ENCODE measurements at places on chromosomes 11 and 22. TPM values are rescaled to one million over a fixed set of nuclear protein-coding genes. Genes with fewer than 3 reads are reported as not detected.

CTSF gene
- 47.8 TPM for total RNA-seq

NRXN2 gene
- 1.7 TPM for total RNA-seq

- no peak for DNase-seq
Measured at GRCh38 chr22:32584650-32585049, 110.0 kb downstream of the FBXO7 start.

- DNase-seq, result no peak
Measured at GRCh38 chr11:88484873-88485621, 147.5 kb upstream of the CTSC start.

GRCh38 chr22:36870250-36870649 is 9.4 kb downstream of the NCF4 start:
- DNase-seq, result no peak

- DNase-seq, result no peak
Measured at GRCh38 chr11:8090756-8091155, 9.7 kb downstream of the TUB start.
